Osteoblast (primary cell): ENCODE measurements at places on chromosomes 7 and 10. TPM values are rescaled to one million over a fixed set of nuclear protein-coding genes. Genes with fewer than 3 reads are reported as not detected.
A peak's percentile ranks its signal among the peaks of the same experiment; 100 is the strongest.

DNA sequence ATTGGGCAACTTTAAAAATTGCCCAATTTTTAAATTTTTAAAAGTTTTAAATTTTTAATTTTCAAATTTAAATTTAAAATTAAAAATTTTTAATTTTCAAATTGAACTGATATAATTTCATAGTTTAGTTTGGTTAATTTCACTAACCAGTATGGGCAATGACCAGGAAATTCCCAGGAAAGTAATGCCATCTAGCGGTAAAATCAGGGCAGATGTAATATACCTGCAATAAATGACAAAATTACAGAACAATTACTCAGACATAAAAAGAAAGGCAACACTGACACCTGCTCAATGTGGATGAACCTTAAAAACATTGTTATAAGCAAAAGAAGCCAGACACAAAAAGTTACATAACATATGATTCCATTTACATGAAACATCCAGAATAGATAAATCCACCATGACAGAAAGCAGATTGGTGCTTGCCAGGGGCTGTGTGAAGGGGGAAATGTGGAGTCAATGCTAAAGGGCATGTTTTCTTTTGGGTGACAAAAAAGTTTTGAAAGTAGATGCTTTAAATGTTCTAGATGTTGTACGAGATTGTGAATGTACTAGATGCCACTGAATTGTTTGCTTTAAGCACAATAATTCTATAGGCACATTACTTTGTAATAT, 28.6 kb upstream of the SLC16A12 start:
- H3K4me3 ChIP-seq = no peak overlapping the region
- DNase-seq = no peak
- no peak overlapping the region for H3K27ac ChIP-seq
- no peaks in the 10 kb centered on the region for H3K36me3 ChIP-seq
- H3K27me3 ChIP-seq = no peaks in the 10 kb centered on the region
- peaks cover 9% of the 10 kb centered on the region for H3K4me1 ChIP-seq

- H3K36me3 ChIP-seq = no peaks in the 10 kb centered on the region
- H3K4me3 ChIP-seq = no peak overlapping the region
Observed at GRCh38 chr7:154794147-154794780, 208.7 kb downstream of the PAXIP1 start.

Gene WDR86
- 8.5 and 15.6 TPM in 2 replicates for total RNA-seq

Gene YWHAG
- 99.9 and 121 TPM in 2 replicates for total RNA-seq

Gene CNNM1
- 0.29 and 0.36 TPM in 2 replicates for total RNA-seq

- peak overlapping the region; percentile 55 for H3K4me3 ChIP-seq
- H3K4me1 ChIP-seq = no peaks in the 10 kb centered on the region
- H3K27ac ChIP-seq = peak overlapping the region; percentile 26
- DNase-seq = no peak
- H3K36me3 ChIP-seq = no peaks in the 10 kb centered on the region
- no peaks in the 10 kb centered on the region for H3K27me3 ChIP-seq
Observed at GRCh38 chr10:35212856-35213255, 86.2 kb downstream of the CREM start.

Gene CDK5
- total RNA-seq = 15.9 and 17.0 TPM in 2 replicates

DNA sequence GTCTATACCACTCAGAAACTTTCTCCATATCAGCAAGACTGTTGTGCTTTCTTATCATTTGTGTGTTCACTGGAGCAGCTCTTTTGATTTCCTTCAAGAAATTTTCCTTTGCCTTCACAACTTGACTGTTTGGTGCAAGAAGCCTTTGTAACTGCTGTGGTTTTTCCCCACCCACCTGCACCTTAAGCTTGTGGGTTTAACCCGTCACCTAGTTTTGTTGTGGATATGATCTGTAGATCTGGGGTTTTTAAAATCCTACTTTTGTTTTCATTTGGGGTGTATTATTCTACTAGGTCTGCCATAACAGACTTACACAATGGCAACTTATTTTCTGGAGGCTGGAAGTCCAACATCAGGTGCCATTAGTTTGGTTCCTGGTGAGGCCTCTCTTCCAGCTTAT, 30.5 kb upstream of the CHST3 start:
- H3K4me1 ChIP-seq = no peaks in the 10 kb centered on the region
- H3K4me3 ChIP-seq = no peak overlapping the region
- no peak overlapping the region for H3K27ac ChIP-seq
- no peaks in the 10 kb centered on the region for H3K36me3 ChIP-seq

Gene DLX5
- 2.5 and 3.2 TPM in 2 replicates for total RNA-seq

Gene SLC39A12
- not detected in 2 replicates for total RNA-seq

GRCh38 chr7:3754493-3755341, 453.7 kb downstream of the SDK1 start:
- H3K36me3 ChIP-seq = no peaks in the 10 kb centered on the region
- no peaks in the 10 kb centered on the region for H3K4me1 ChIP-seq
- peak overlapping the region; percentile 46 for H3K4me3 ChIP-seq
- H3K27ac ChIP-seq = no peak overlapping the region

DNA sequence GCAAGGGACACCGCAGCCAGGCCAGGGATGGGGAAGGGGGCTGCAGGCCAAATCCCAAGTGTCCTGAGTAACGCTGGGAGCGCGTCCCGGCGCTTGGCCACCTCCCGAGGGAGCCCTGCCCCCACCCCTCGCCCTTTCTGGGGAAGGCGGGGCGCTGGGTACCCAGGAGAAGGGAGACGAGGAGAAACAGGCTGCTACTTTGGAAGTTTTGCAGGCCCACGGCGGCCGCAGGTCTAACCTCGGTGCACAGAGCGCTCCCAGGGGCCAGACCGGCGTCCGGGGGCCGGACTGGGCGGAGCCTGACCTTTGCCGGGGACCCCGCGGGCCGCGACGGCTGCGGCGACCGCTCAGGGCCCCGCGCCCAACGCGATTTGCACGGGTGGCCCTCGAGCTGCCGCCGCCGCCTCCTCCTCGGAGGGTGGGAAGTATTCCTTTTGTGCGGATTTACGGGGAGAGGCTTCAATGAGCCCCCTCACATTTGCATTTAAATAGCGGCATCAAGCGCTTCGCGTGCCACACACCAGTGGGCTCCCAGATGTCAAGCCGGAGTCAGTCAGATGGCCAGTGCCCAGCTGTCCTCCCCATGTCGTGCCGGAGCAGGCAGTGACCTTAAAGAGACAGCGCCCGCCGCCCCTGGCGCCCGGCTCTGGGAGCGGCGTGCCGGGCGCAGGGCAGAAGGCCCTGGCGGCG, 3.0 kb upstream of the EBF3 start:
- no peak overlapping the region for H3K4me3 ChIP-seq
- DNase-seq = peak; percentile 80
- peaks cover 3% of the 10 kb centered on the region for H3K36me3 ChIP-seq
- no peak overlapping the region for H3K27ac ChIP-seq

Gene CPA4
- 18.6 and 28.2 TPM in 2 replicates for total RNA-seq

DNA sequence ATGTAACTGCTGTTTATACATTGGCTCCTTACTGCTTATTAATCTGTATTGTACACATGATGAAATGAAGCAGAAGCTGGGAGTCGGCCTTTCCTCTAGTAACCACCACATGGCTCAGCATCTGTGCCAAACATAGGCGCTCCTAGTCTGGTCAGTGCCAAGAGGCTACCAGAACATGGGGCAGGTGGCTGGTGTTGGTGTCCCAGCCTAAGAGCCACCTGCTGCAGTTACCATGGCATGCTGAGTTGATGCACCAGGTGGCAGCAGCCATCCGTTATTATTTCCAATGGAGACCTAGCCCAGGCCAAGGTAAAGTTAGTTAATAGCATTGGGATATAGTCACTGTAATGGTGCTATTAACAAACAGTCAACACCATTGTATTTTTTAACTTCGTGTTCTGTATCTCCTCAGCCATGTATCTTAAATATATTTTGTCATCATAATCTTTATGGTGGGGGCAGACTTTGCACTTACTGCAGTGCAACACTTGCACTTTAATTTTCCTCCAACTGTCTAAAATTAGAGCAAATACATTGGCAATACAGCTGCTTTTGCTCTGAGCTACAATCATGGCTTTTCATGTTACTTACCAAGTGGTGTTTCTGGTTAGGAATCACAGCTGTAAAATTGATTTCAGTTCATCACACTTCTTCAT, 33.1 kb downstream of the HBP1 start:
- no peak overlapping the region for H3K4me3 ChIP-seq
- no peak overlapping the region for H3K27ac ChIP-seq
- no peaks in the 10 kb centered on the region for H3K27me3 ChIP-seq
- no peaks in the 10 kb centered on the region for H3K4me1 ChIP-seq
- peaks cover 41% of the 10 kb centered on the region for H3K36me3 ChIP-seq

Gene PTPRZ1
- under 0.01 TPM in 1 of 2 replicates, not detected in the other for total RNA-seq

DNA sequence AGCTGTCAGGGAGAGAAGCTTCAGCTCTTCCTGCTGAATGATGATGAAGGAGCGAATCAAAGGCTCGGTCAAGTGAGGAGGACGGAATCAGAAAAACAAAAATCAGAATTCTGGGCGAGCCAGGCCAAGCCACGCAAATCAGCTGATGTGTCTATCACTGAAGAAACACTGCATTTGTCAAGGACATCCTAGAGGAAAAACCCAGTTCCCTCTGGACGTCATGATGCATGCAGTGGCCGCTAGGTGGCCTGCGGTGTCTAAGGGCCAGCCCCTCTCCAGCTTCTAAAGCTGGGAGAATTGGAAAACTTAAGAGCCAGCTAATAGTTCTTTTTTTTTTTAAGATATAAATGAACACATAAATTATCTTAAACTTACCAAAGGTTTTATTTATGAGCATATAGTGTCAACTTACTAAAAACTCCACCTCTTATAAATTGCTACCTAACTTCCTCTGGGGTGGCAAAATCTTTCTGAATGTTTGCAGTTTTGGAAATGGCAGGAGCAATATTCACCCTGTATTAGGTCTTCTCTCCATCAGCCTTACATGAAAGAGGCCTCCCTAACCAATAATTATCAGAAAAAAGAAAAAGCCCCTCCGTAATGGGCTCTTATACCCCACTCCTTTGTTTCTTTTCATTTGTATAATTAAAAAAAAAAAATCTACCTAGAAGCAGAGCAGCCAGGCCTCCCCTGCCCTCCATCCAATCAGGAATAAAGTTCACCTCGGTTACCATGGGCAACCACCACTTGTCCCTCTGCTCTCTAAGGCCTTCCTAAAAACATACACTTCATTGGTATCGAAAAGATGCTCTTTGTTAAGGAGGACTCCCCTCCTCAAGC, 186.8 kb downstream of the USP6NL start:
- DNase-seq = peak; percentile 88
- H3K27me3 ChIP-seq = no peaks in the 10 kb centered on the region
- H3K36me3 ChIP-seq = no peaks in the 10 kb centered on the region
- no peak overlapping the region for H3K27ac ChIP-seq
- no peaks in the 10 kb centered on the region for H3K4me1 ChIP-seq
- H3K4me3 ChIP-seq = no peak overlapping the region

Gene LRIT1
- total RNA-seq = not detected in 2 replicates
